ENCODE measurements at places on chromosomes 1 and 21. TPM values are rescaled to one million over a fixed set of nuclear protein-coding genes. Genes with fewer than 3 reads are reported as not detected.

GRCh38 chr1:37240897-37241296, 206.6 kb upstream of the GRIK3 start:
- no peak for DNase-seq

DNA sequence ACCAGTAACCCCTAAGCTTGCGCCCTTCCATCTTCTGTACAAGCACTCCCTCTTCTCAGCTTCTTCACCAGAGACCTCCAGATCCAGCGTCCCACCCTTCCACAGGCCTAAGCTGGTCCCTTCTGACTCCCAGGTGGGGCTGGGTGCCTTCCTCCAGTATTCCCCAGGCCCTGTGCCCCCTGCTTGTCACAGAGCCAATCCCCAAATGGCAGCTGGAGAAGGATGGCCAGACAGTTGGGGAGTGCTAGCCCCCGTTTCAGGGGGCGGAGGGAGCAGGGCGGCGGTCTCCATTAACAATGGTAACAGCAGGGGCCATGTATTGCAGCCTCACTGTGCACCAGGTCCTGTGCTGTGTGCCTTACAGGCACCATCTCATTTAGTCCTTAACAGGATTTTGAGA, 85.7 kb downstream of the KCNN3 start:
- peak; percentile 64 for DNase-seq

GRCh38 chr1:66852870-66853269, 51.8 kb upstream of the INSL5 start:
- DNase-seq = no peak

DNA sequence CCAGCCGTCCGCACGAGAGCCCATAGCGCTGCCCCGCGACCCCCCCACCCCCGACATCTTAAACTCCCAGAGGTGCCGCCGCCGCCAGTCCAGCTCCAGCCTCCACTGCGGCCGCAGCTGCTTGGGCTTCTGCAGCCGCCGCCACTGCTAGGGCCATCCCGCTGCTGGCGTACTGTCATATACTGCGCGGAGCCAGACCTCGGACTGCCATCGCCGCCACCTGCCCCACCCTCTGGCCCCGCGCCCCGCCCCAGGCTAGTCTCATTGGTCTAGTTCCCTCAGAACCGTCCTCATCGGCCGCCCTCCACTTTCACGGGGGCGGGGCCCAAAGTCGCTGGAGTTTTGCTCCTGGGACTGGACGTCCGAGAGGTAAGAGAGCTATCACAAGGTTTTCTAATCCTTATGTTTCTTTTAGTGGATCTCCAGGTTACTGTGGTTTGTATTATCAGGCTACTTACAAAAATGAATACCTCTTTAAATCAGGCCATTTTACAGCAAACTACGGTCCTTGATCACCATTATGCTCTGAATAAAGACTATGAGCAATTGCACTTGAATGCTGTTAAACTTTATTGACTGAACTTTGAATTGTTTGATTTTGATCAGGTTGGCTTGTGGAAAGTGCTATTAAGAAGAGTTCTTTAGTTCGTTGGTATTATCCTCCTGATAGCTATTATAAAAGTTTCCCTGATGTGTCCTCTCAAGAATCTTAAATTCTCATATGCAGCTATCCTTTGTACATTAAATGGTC, 2.8 kb upstream of the CD1D start:
- peak; percentile 97 for DNase-seq

DNA sequence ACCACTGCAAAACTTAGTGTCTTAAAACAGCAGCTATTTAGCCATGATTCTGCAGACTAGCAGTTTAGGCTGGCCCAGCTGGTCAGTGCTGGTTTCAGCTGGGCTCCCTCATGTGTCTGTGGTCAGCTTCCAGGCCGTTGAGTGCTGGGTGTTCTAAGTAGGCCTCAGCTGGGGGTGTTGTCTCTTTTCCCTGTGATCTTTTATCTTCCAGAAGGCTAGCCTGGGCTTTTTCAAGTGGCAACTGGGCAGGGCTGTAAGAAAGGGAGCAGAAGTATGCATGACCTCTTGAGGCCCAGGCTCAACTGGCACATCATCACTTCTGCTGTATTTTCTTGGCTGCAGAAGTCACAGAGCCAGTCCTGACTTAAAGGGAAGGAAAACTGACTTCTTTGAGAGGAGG, 136.1 kb downstream of the KIF26B start:
- DNase-seq = no peak

- peak; percentile 1 for DNase-seq
Measured at GRCh38 chr1:6753320-6754140, 31.7 kb upstream of the CAMTA1 start.

GRCh38 chr21:39144191-39144590, 39.1 kb downstream of the PSMG1 start:
- DNase-seq = no peak

DNA sequence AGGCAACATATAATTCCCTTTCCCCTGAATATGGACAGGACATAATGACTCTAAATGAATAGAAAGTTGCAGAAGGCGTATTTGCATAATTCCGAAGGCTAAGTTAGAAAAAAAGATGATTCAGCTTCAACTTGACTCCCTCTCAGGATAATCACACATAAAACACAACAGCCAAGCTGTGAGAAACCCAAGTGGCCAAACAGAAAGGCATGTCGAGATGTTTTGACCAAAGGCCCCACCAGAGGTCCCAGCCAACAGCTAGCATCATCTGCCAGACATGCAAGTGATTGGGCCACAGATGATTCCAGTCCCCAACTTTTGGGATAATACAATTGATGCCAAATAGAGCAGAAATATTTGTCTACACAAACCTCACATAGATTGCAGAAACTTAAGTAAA, 444.9 kb downstream of the LTN1 start:
- no peak for DNase-seq

DNA sequence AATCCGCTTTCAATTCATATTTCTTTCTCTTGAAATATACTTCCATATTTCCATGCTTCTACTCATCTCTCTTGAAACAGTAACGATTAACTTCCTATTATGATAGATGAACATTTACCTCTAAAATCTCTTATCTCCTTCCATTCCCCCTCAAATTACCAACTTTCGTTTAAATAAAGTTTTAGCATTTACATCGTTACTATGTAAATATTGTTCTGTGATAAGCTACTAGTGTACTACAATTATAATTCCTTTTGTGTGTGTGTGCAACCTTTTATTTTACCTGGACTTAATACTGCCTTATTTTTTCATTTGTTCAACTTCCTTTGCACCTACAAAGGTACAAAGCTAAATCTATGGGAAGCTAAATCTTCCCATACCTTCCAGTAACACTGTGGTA, 4.5 kb downstream of the FOXE3 start:
- DNase-seq = no peak

DNA sequence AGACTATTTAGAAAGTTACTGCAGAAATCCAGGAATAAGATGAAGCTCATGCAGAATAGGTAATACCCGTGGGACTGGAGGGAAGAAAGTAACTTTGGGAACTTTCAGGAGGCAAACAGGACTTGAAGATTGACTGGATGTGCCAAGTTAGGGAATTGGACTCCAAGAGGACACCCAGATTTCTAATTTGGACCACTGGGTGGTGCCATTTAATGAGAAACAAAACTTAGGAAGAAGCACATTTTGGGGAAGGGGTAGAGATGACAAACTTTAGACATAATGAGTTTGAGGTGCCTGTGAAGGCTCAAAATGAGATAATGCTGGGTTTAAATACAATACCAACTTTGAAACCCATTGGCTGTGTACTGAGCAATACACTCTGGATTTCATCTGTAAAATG, 3.3 kb upstream of the B4GALT3 start:
- no peak for DNase-seq

- DNase-seq = no peak
Measured at GRCh38 chr1:24301785-24302175, 17.4 kb upstream of the GRHL3 start.

- peak; percentile 56 for DNase-seq
Measured at GRCh38 chr1:226640321-226641136, 92.0 kb downstream of the STUM start.

GRCh38 chr1:42177541-42177981, 13.0 kb upstream of the GUCA2A start:
- DNase-seq = no peak

DNA sequence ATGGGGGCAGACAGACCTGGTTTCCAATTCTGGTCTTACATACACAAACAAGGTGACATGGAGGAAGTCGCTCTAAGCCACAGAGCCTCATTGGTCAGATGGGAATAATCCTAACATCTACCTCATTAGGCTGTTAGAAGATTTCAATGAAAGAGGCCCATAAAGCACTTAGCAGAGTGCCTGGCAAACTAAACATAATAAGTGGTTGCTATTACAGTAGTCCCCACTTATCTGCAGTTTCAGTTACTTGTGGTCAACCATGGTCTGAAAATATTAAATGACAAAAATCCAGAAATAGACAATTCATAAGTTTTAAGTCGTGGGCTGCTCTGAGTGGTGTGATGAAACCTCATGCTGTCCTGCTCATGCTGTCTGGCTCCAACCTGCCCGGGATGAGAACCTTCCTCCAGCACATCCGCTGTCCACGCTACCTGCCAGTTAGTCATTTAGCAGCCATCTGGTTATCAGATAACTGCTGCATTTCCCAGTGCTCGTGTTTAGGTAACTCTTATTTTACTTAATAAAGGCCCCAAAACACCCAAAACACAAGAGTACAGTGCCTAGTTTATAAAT, 112.3 kb downstream of the DDX20 start:
- no peak for DNase-seq

DNA sequence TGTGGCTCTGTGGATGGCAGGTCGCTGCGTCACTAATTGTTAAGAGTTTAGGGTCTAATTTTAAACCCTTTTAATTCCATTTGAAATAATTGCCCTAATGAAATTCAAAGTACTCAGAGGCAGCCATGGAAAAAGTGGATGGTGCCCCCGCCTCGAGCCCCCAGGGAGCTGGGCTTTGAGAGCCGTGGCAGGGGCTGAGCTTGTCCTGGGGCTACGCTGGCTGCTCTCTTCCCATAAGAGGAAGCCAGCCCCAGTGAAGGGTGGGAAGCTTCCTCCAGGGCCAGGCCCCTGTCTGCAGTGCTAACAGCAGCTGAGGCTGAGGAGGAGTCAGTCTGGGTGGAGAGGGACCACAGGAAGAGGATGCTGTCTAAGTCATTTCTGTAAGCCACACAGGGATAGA, 315.0 kb upstream of the POU3F1 start:
- no peak for DNase-seq

DNA sequence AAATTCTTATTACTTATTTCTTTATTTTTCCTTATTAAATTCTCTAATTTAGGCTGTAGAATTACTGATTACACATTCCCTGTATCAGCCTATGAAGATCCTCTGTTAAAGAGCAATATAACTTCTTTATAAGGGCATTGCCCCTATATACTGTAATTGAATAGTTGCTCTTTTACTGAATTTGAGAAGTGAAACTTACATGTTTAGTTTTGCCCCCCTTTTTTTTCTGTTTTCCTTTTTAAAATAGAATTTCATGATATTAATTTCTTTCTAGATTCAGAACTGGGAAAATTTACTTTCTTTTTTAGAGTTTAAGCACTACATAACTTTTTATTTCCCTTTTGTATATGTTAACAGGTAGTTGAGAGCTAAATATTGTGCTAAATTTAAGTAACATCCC, 29.5 kb upstream of the PGM1 start:
- no peak for DNase-seq

DNA sequence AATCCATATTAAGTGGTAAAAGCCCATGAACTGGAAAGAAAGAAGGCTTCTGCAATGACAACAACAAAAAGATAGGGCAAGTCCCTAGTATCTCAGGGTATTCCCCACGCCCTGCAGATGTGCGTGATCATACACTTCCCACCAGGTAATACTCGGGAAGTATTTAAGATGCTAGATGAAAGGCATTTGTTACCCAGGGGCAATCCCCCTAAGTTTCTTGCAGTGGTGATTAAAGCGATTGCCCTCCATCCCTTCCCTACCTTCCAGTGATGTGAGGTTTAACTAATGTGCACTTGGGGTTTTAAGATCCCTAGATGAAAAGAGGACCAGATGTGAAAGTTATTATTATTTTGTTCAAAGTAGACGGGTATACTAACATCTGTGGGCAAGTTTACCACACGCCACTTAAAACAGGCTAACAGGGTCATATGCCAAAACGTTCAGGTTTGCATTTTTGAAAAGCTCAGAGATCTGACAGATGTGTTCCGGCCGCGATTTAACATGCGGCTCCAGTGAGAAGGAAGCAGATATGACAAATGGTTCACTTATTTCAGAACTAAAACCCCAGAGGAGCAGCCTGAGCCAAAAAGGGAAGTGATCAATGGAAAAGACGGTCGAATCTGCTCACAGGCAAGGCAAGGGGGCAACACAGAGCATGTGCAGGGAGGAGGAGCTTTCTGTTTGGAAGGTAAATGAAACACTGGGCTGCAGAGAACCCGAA, 17.4 kb downstream of the TIAM1 start:
- DNase-seq = no peak

GRCh38 chr1:64453688-64454087, 16.2 kb upstream of the CACHD1 start:
- no peak for DNase-seq

DNA sequence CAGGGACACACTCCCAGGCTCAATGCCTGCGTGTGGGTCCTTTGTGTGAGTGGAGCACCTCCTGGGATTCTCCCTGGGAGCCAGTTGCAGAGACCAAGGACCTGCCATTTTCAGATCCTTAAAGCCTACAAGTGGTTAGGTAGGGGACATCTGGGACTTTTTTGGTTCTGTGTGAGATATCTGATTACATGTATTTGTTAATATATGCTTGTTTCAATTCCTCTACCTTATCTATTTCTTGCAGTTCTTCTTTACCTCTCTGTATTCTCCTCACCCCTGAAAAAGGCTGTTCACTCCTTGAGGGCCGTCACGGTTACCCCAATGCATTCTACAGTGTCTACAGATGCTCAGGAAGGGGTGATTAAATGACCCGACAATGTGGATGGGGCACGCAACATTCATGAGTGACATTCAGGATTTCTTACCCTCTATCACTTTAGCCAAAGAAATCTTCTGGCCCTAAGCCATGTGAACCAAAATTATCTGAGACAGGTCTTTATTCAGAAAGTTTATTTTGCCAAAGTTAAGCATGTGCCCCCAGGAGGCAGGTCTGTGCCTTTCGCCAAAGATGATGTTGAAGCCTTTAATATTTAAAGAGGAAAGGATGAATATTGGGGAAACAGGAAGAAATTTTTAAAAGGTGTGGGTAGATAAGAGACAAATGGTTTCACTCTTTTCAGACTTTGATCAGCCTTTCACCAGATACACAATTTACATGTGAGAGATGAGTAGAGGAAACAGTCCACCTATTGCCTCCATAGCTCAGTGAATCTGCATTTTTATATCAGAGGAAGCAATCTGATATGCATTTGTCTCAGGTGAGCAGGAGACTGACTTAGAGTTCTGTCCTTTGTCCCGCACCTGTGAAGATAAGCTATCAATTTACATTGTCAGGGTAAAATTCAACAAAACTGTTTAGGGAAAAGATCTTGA, 44.6 kb upstream of the MPZL1 start:
- no peak for DNase-seq

The TSACC gene
- total RNA-seq = not detected

The PKP1 gene
- total RNA-seq = 2.8 TPM

The SELE gene
- total RNA-seq = 1.1 TPM

The LRRN2 gene
- 13.6 TPM for total RNA-seq

The WNT3A gene
- total RNA-seq = not detected

The LCE7A gene
- not detected for total RNA-seq

The ESPN gene
- total RNA-seq = not detected

The AJAP1 gene
- 0.57 TPM for total RNA-seq

The FCRL1 gene
- total RNA-seq = 0.29 TPM

The KANK4 gene
- total RNA-seq = 0.37 TPM

All from posterior vena cava (tissue), 2 donors.